ENCODE measurements at places on chromosomes 5 and 9. TPM values are rescaled to one million over a fixed set of nuclear protein-coding genes. Genes with fewer than 3 reads are reported as not detected.

DNA sequence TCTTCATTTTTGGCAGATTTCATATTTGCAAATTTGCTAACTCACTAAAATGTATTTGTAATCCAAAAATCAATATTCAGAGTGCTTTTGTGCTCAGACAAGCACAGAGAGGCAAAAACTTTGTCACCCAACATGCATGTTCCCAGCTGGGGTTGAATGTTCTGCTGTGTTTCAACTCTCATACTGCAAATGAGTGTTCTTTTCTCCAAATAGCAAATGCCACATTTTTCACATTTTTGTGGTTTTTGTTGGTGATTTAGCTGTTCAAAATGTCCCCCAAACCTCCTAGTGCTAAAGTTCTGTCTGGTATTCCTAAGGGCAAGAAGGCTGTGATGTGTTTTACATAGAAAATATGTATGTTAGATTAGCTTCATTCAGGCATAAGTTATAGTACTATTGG, 87.3 kb upstream of the PCSK5 start:
- no peak overlapping the region for H3K4me3 ChIP-seq
- H3K4me1 ChIP-seq, result no peaks in the 10 kb centered on the region
- H3K27me3 ChIP-seq, result no peaks in the 10 kb centered on the region

DNA sequence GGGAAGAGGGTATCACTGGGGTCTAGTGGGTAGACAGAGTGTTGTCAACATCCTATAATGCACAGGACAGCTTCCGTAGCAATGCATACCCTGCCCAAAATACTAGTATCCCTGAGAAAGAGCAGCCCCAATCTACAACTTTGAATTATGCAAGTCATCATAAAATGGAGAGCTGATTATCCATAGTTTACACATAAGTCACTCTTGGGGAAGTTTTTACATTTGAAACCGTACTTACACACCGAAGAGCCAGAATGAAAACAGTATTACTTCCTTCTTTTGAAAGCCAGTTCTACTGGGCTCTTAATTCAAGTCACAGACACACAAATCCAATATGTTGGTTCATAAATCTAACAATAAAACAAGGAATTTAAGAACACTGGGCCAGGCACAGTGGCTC, 21.6 kb downstream of the RNF145 start:
- no peak overlapping the region for H3K27ac ChIP-seq
- peaks cover 17% of the 10 kb centered on the region for H3K36me3 ChIP-seq
- no peak for DNase-seq
- H3K4me3 ChIP-seq, result no peak overlapping the region
- H3K4me1 ChIP-seq, result peaks cover 27% of the 10 kb centered on the region

RGS7BP gene
- not detected for total RNA-seq

CD72 gene
- total RNA-seq, result 4.4 TPM
